NCI-H526 treated with DMSO at 0.1 percent for 48 hours (cell line): ENCODE measurements at places on chromosomes 7 and 10.

- no peak for DNase-seq
Observed at GRCh38 chr10:375815-376505, 240.7 kb downstream of the ZMYND11 start.

DNA sequence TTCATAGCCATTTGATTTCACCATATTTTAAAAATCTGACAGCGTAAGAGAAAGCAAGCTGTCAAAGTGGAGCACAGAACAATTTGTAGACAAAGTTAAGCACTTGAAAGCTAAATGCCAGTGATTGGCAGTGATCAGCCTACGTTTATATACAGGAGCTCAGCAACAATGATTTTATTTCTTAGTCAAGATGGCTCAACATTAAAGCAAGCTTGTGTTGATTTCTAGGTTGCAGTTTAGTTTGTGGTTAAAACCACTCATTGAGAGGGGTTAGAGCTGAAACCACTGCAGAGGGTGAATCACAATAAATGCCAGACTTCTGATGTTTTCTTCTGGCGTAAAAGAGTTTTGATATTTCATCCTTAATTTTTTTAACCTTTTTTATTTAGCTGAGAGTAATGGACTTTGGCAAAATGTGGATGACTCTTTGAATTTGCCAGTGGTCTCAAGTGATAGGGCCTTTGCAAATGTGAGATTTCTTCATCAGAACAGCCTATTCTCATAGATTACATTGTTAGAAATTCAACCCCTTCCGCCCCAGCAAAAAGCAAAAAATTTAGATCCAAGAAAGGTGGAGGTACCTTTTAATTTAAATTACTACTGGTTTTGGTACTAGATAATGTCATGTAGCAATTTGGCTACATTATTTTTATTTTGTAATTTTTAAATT lies 73.8 kb downstream of the SHOC2 start:
- no peak for DNase-seq

DNA sequence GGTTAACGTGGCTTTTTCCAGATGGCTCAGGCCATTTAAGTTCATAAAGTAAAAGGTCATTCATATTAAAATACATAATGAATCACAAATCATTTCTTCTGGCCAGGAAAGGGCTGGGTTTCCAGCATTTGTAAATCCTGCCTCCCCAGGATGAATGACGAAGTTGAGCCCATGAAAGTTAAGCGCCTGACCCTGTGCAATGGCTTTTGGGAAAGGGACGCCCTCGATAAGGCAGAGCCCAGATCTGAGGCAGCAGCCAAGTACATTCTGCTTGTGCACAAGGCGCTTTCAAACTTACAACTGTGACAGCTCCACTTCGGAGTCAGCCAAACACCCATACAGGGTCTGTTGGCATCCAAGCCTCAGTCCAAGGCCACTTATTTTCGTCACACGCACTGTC lies 2.8 kb downstream of the GIMAP6 start:
- no peak for DNase-seq

- no peak for DNase-seq
Observed at GRCh38 chr7:70215491-70215890, 617.2 kb downstream of the AUTS2 start.

GRCh38 chr7:26356229-26356628 lies 64.6 kb downstream of the SNX10 start:
- DNase-seq: no peak

- no peak for DNase-seq
Observed at GRCh38 chr10:70907637-70908405, 19.5 kb upstream of the PCBD1 start.

DNA sequence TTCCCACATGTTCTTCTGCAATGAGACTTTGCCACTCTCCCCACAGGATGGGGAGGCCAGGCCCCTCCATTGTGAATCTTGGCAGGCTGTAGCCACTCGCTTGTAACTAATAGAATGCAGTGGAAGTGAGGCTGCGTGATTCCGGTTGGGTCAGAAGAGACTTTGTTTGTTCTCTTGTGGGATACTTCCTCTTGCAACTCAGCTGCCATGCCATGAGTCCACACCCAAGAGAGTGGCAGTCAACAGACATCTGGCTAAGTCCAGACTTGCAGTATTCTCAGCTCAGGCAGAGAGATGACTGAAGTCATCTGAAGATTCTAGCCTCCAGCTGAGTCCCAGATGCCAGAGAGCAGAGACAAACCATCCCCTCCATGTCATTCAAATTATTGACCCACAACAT lies 153.4 kb upstream of the GDF10 start:
- no peak for DNase-seq

GRCh38 chr7:30566596-30566995 lies 28.1 kb upstream of the GARS1 start:
- no peak for DNase-seq

DNA sequence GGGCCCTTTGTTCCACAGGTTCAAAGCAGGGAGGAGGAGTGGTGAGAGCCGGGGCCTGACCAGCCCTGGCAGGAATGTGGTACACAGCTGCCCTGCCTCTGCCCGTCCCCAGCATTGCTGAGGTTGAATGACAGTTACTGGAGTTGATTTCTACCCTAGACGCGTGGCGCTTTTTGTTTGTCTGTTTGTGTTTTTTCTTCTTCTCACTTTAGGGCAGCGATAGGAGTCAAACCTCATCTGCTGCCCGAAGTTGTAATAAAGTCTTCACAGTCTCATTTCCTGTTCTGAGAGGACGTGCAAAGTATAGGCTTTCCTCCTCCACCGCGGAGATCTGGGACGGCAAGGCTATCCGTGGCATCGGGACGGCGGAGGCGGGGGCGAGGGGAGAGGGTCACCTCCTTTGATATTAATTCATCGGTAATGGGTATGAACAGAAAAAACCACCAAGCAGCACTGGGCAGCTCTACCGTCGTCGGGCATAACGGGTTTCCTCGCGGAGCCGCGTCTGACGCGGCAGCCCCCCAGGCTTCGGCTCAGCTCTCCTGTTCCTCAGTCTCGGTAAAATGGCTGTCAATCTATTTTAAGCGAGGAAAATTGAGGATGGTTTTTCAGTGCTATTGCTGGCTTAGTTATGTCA lies 160.8 kb downstream of the LRMDA start:
- DNase-seq: no peak

GRCh38 chr10:93757136-93757535 lies 600 bp upstream of the LGI1 start:
- no peak for DNase-seq

- no peak for DNase-seq
Observed at GRCh38 chr7:22270371-22270770, 86.6 kb downstream of the RAPGEF5 start.

DNA sequence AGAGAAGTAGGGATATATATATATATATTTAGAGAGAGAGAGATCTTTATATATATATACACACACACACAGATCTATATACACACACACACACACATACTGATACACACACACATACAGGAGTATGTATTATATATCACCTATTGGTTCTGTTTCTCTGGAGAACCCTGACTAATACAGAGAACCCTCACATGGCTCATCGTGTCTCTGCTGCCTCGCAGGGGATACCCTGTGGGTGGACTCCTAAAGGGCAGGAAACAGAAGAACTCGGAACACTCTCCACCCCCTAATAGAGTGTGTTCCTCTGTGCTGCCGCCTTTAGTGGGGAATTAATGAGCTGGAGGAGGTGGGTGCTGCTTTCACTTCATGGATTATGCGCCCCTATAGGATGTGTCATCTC lies 86.6 kb downstream of the NPY start:
- no peak for DNase-seq

DNA sequence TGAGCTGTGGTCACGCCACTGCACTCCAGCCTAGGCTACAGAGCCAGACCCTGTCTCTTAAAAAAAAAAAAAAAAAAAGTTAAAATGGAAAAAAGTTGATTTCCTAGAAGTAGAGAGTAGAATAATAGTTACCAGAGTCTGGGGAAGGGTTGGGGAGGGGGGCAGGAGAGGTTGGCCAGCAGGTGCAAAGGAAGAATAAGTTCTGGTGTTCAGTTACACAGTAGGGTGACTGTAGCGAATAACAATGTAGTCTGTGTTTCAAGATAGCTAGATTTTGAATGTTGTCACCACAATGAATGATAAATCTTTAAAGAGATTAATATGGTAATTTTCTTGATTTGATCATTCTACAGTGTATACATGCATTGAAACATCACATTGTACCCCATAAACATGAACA lies 142.9 kb downstream of the NRF1 start:
- no peak for DNase-seq

DNA sequence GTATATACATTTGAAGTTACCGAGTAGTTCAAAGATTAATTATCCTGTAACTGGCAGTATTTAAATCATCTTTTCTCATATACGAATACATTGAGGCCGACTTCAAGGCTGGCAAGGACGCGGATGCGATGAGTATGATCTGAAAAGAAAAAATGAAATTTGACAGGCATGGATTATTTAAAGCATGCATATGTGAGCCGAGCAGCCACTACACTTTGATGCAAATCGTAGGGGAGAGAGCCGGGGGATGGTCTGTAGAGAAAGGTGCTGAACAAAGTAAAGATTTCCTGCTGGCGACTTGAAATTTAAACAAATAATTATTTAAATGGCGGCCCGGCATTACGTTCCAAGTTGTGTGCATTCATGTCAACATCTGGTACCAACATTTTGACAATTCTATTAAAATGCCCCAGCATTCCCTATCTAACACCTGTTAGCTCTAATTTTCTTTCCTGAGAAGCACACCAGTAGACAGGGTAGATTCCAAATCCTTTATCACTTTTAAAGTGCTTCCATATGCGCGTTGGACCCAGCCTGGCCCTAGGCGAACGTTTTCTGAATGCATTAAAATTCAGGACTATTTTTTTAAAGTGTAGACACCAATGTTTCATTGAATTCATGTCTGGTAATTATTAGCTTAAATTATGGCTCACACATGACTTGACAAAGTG lies 188.7 kb downstream of the EMX2 start:
- peak; percentile 30 for DNase-seq

DNA sequence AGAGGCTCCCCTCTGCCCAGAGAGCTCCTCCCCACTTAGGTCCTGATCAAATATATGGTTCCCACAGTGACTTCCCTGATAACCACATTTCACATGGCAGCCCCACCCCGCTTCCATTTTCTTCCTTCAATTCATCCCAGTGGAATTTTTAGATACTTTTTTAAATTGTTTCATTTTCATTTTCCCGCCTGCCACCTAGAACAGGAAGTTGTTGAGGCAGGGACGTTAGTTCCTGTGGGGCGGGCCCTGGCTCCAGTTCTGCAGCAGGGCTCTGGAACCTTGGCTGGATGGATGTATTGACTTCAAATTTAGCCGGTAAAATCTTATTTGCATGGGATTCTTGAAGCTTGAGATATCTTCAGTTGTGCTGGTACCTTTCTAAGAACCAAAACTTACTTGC lies 226.6 kb downstream of the PAXIP1 start:
- DNase-seq: no peak

DNA sequence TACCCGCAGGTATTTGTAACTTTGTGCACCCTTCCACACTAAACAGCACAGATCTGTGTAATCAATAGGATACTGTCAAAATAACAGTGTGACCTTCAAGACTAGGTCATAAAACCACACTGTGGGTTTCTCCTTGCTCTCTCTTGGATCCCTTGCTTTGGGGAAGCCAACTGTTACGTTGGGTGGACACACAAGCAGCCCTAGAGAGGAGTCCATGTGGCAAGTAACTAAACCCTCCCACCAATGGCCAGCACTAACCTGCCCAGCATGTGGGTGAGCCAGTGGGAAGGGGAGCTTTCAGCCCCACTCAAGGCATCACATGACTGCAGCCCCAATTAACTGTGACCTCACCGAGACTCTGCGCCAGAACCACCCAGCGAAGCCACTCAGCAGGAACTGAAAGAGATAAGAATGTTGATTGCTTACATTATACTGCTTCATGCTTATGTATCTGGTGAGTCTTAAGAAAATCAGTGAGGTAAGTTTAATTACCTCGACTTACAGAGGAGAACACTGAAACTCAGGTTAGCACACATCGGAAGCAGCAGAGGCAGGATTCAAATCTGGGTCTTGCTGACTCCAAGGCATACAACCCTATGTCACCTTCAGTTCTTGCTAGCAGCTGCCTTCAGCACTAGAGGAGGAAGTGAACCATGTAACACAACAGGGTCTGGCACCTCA lies 9.4 kb upstream of the ZC3HAV1 start:
- no peak for DNase-seq

- DNase-seq: no peak
Observed at GRCh38 chr10:80186364-80187012, 18.8 kb downstream of the ANXA11 start.

DNA sequence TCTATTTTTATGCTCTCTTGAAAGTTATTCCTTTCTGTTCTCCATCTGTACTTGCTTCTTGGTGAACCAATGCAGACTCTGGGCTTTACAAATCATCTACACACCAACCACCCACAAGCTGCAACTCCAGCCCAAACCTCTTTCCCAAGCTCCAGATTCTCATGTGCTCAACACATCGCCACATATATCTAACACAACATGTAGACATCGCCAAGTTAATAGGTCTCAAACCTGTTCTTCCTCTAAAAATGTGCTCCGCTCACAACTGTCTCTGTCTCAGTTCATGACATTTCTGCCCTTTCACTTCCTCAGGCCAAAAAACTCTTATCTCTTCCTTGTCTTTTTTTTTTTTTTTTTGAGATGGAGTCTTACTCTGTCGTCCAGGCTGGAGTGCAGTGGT lies 95.7 kb upstream of the EEPD1 start:
- DNase-seq: no peak

DNA sequence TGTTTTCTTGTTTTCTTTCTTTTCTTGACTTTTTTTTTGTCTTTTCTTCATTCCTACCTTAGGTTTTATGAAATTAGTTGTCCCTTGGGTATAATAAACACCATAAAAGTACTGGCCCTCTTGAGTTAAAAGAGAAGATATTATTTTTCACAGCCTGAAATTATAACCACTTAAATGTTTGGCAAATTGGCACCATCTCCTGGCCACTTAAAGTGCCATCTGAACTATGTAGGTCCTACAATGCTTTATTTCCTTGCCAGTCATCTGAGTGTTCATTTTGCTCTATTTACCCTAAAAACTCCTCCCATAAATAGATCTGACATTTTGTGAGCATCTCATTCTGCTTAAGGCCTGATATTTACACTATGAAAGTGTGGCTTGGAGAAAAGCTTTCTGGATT lies 98.9 kb upstream of the PRKCQ start:
- DNase-seq: no peak

DNA sequence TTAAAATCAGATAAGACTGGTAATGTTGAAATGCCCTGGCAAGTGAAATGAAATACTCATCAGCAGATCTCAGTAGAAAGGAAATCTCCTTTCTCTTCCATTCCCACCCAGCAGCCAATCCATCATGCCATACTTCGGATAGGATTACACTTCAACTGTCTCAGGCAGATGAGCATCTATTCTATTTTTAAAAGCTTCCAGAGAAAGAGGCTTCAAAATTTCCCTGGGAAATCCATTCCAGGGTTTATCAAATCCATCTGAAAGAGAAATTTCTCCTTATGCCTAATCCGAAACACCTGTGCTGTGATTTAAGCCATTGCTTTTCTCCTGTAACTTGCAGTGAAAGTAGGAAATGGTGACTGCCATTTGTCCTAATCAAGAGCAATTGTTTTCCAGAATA lies 60.4 kb upstream of the RAPGEF5 start:
- DNase-seq: no peak

- DNase-seq: no peak
Observed at GRCh38 chr10:124650263-124650662, 93.9 kb downstream of the FAM53B start.
